A549 treated with dexamethasone at 1 μM for 4 hours (cell line): ENCODE measurements at places on chromosomes 12 and 14. TPM values are rescaled to one million over a fixed set of nuclear protein-coding genes. Genes with fewer than 3 reads are reported as not detected.

SLC39A2 gene
- not detected in 5 replicates for total RNA-seq

RBP5 gene
- total RNA-seq, result 0.08 to 0.14 TPM in 2 of 5 replicates, not detected in the others

GLI1 gene
- total RNA-seq, result 4.5 to 7.8 TPM (median 5.9 TPM) in 5 replicates

HEBP1 gene
- 50.6 to 59.0 TPM (median 50.8 TPM) in 5 replicates for total RNA-seq

NFATC4 gene
- total RNA-seq, result 0.09 to 0.28 TPM (median 0.15 TPM) in 5 replicates

SLC7A8 gene
- 2.1 to 3.2 TPM (median 2.8 TPM) in 5 replicates for total RNA-seq

PPP2R5E gene
- total RNA-seq, result 21.1 to 29.8 TPM (median 27.9 TPM) in 5 replicates

UBR7 gene
- 24.0 to 27.4 TPM (median 25.9 TPM) in 5 replicates for total RNA-seq

AKAP3 gene
- total RNA-seq, result 0.02 to 0.30 TPM (median 0.11 TPM) in 5 replicates

OTOGL gene
- total RNA-seq, result not detected in 5 replicates

MUCL1 gene
- not detected in 5 replicates for total RNA-seq

BEST3 gene
- total RNA-seq, result 0.86 to 1.9 TPM (median 1.2 TPM) in 5 replicates

TCL1B gene
- not detected in 5 replicates for total RNA-seq

SDSL gene
- 22.3 to 26.3 TPM (median 24.0 TPM) in 5 replicates for total RNA-seq

KRT77 gene
- total RNA-seq, result not detected in 5 replicates

CNIH1 gene
- total RNA-seq, result 243 to 331 TPM (median 253 TPM) in 5 replicates

METAP2 gene
- 128 to 169 TPM (median 134 TPM) in 5 replicates for total RNA-seq

COCH gene
- 21.4 to 25.7 TPM (median 23.9 TPM) in 5 replicates for total RNA-seq

NABP2 gene
- total RNA-seq, result 54.2 to 64.3 TPM (median 59.9 TPM) in 5 replicates

TBX3 gene
- 36.1 to 61.5 TPM (median 55.5 TPM) in 5 replicates for total RNA-seq

ART4 gene
- 0.15 TPM in 1 of 5 replicates, not detected in the others for total RNA-seq

TAS2R42 gene
- not detected in 5 replicates for total RNA-seq

ACSS3 gene
- not detected in 5 replicates for total RNA-seq

SRSF5 gene
- 232 to 379 TPM (median 294 TPM) in 5 replicates for total RNA-seq

STXBP6 gene
- 2.4 to 3.0 TPM (median 2.8 TPM) in 5 replicates for total RNA-seq

HELB gene
- 0.83 to 1.7 TPM (median 1.4 TPM) in 5 replicates for total RNA-seq

SP1 gene
- 17.9 to 30.9 TPM (median 26.5 TPM) in 5 replicates for total RNA-seq

TAS2R43 gene
- total RNA-seq, result not detected in 5 replicates

CCDC60 gene
- not detected in 5 replicates for total RNA-seq

PSMC6 gene
- total RNA-seq, result 87.9 to 117 TPM (median 91.3 TPM) in 5 replicates

TUNAR gene
- not detected in 5 replicates for total RNA-seq

RNASE3 gene
- total RNA-seq, result not detected in 5 replicates

ANKRD33 gene
- 0.08 TPM in 1 of 5 replicates, not detected in the others for total RNA-seq

TPH2 gene
- total RNA-seq, result 0.06 TPM in 1 of 5 replicates, not detected in the others

RPL10L gene
- total RNA-seq, result not detected in 5 replicates

PRB2 gene
- 0.08 TPM in 1 of 5 replicates, not detected in the others for total RNA-seq

CARMIL3 gene
- total RNA-seq, result 0.29 to 0.86 TPM (median 0.53 TPM) in 5 replicates

LRCOL1 gene
- not detected in 5 replicates for total RNA-seq

MDGA2 gene
- total RNA-seq, result 0.06 to 0.11 TPM (median 0.11 TPM) in 3 of 5 replicates, not detected in the others

GPR135 gene
- 0.51 to 1.1 TPM (median 0.86 TPM) in 5 replicates for total RNA-seq

IGF1 gene
- 0.26 TPM in 1 of 5 replicates, not detected in the others for total RNA-seq

RASAL1 gene
- total RNA-seq, result 0.17 to 0.32 TPM (median 0.27 TPM) in 5 replicates

SPTSSA gene
- 27.3 to 37.8 TPM (median 32.8 TPM) in 5 replicates for total RNA-seq

TAS2R10 gene
- total RNA-seq, result 0.11 to 0.13 TPM in 2 of 5 replicates, not detected in the others

RERGL gene
- total RNA-seq, result not detected in 5 replicates

CFAP73 gene
- total RNA-seq, result 0.09 to 0.14 TPM (median 0.11 TPM) in 3 of 5 replicates, not detected in the others

BCAT1 gene
- total RNA-seq, result 8.3 to 14.8 TPM (median 12.5 TPM) in 5 replicates

GZMH gene
- total RNA-seq, result not detected in 5 replicates
